T-helper 22 cell (primary cell): ENCODE measurements at places on chromosomes 7 and 10.

GRCh38 chr7:19023477-19023876 lies 94.0 kb downstream of the TWIST1 start:
- no peak for DNase-seq

DNA sequence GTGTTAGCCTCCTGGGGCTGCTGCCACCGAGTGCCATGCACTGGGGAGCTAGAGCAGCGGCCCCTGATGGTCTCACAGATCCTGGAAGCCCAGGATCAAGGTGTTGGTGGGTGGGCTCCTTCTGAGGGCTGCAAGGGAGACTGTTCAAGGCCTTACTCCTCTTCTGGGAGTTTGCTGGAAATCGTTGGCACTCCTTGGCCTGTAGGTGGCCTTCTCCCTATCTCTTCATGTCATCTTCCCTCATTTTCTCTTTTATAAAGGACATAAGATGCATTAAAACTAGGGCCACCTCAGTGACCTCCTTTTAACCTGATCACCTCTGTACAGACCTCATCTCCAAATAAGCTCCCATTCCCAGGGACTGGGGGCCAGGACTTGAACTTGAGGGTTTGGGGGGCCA lies 27.0 kb upstream of the ZNF862 start:
- DNase-seq: no peak

DNA sequence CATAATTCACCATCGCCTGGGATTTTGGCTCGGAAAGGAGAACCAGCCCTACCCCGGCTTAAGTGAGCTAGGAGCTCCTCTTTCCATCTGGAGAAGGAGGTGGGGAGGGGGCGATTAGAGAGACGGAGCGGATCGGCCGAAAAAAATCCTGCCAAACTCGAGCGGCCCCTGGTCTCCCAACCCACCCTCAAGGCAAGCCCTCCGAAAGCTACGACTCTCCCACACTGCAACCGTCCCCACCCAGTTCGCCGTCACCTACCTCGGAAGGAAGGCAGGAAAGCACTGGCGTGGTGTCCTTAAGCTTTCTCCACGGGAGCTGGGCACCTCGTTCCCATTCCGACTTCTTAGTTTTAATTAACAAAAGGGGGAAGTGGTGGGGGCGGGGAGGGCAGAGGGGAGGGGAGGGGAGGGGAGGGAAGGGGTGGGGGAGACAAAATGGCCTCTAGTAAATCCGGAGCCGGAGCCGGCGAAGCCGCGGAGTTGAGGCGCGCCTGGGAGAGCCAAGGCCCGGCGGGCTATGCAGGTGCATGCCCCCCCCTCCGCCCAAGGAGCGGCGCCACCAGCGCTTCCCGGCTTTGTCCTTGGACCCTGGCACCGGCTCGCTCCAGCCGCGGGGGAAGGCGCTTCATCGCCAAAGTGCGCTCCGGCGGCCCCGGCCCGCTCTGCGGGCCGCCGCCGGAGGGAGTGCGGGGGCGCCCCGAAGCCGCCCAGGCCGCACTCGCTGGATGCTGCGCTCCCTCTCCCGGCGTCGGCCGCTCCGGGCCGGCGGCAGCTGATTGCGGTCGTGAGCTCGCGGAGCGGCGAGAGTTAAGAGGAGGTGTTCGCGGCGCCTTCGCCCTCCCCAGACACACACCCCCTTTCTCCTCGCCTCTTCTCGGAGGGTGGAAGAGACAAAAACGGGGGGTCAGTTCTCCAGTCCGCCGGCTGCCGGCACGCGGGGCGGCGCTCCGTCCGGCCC lies at the start of gene LRRC4:
TSS of gene LRRC4 (minus strand) at position 784 of the 958 bp plus-strand sequence. CDS start 797 bp downstream, outside the sequence.
- DNase-seq: no peak

- DNase-seq: no peak
Measured at GRCh38 chr10:6228647-6229046, 25.9 kb downstream of the PFKFB3 start.

DNA sequence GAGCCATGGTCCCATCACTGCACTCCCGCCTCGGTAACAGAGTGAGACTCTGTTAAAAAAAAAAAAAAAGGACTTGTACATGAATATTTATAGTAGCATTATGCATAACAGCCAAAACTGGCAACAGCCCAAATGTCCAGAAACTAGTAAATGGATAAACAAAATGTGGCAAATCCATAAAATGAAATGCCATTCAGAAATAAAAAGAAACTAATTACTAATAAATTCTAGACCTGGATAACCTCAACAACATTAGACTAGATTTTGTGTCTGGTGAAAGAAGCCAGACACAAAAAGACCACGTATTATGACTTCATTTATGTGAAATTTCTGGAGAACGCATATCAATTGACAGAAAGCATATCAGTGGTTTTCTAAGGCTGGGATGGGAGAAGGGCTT lies 74.5 kb downstream of the HPSE2 start:
- DNase-seq: no peak

GRCh38 chr7:153389261-153389660 lies 629.7 kb downstream of the ACTR3B start:
- DNase-seq: no peak

GRCh38 chr7:154744256-154744860 lies 258.6 kb downstream of the PAXIP1 start:
- DNase-seq: no peak

- no peak for DNase-seq
Measured at GRCh38 chr7:30278376-30278775, 6.0 kb upstream of the ZNRF2 start.
